Astrocyte of the spinal cord (primary cell): ENCODE measurements at places on chromosomes 12 and 14.
A peak's percentile ranks its signal among the peaks of the same experiment; 100 is the strongest.

GRCh38 chr14:103819503-103820307, 27.7 kb downstream of the PPP1R13B start:
- no peak for DNase-seq

DNA sequence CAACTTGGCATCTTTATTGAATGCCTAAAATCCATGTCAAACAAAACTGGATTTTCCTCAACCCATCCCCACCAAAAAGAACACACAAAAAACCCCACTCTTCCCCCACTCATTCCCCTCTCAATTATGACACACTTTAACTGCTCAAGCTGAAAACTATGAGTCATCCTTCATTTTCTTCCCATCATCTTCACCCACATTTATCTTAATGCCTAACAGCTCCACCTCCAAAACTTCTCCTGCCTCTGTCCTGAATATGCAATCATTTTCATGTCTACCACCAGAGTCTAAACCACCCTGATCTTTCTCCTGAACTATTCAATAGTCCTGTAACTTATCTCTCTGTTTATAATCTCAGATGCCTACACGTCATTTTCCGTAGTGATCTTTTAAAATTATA, 239.7 kb downstream of the BCAT1 start:
- DNase-seq = no peak

GRCh38 chr12:111268738-111269572, 99.9 kb downstream of the PHETA1 start:
- no peak for DNase-seq

- DNase-seq = no peak
Measured at GRCh38 chr12:59500335-59500734, 95.5 kb upstream of the SLC16A7 start.

GRCh38 chr12:79327465-79327864, 363.3 kb downstream of the PAWR start:
- peak; percentile 8 for DNase-seq

DNA sequence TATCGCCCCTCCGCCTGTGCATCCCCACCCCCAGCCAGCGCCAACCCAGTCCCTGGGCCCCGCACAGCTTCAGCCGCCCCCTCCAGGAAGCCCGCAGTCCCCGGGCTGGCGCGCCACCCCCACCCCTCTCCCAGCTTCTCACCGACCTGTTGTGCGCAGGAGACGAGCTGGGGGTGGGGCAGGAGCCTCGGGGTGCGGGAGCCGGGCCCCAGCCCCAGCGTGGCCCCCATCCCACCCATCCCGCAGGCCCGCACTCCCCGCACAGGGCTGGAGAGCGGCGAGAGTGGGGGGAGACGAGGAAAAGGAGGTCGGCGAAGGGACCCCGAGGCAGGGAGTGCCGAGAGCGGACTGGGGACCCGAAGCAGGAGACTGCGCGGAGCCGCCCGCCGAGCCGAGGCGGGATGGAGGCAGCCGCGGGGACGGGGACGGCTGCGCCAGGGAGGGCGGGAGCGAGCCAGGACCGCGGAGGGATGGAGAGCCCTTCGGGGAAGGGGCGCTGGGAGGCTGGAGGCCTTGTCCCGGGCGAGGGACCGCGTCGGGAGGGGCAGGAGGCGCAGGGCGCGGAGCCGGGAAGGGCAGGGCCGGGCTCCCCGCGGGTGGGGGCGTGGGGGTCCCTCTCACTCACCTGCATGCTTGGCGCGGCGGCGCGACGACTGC, 498 bp downstream of the PIANP start:
- no peak for DNase-seq

DNA sequence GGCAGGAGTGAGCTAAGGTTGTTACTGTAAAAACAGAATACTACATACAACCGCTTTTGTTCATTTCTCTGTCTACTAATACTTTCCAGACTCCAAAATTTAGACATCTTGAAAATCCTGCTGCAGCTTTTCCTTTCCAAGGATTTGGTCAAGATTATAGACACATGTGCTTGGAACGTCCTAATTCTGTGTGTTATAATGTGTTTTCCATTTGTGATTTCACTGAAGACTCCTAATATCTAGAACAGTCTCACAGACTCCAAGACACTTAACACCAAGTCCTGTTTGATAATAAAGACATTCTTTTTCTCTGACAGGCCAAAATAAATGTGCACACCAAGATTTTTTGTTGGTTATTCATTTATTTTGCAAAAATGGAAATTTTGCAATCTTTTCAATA, 41.8 kb upstream of the TMTC2 start:
- no peak for DNase-seq

- no peak for DNase-seq
Measured at GRCh38 chr12:109770104-109770860, 56.7 kb downstream of the FAM222A start.

GRCh38 chr12:92612611-92613010, 90.2 kb upstream of the PLEKHG7 start:
- no peak for DNase-seq

GRCh38 chr14:88323523-88324199, 592 bp upstream of the KCNK10 start:
- no peak for DNase-seq

GRCh38 chr14:95541932-95542930, 7.4 kb downstream of the GLRX5 start:
- no peak for DNase-seq

DNA sequence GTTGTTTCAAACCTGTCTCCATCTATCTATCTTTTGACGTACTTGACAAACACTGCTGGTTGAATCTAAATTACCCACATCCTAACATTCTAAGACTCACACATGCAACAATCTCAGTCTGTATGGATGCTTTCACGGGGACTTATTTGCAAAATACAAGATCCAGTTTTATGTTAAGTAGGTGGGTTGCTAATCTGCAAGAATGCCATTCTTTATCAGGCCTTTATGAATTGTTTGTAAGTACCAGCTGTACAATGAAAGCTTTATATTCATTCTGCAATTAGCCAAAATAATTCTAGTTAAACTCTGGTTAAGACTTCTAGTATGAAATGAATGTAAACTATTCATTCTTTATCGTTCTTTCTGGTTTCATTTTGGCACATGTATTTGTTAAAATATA, 135.1 kb downstream of the NAV3 start:
- no peak for DNase-seq

DNA sequence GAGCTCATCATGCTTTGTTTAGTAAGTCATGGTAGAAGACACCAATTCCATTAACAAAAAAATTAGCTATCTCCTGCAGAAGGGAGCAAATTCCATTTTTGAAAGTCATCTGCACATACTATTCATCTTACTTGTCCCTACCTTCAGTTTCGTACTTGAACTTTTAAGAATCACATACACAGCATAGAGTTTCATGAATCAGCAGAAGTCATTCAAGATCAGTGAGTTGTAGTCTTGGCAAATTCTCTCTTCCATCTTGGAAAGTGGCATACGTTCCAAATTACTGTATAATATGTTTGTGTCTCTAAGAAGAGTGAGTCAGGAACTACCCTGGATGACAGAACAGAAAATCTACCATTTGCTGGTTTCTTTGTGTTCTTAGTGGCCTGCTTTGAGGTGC, 14.1 kb downstream of the VRK1 start:
- DNase-seq = peak; percentile 73

- DNase-seq = peak; percentile 74
Measured at GRCh38 chr12:50220363-50220995, 53.3 kb upstream of the CERS5 start.
